ENCODE measurements at places on chromosomes 2 and 18. TPM values are rescaled to one million over a fixed set of nuclear protein-coding genes. Genes with fewer than 3 reads are reported as not detected.
A peak's percentile ranks its signal among the peaks of the same experiment; 100 is the strongest.

DNA sequence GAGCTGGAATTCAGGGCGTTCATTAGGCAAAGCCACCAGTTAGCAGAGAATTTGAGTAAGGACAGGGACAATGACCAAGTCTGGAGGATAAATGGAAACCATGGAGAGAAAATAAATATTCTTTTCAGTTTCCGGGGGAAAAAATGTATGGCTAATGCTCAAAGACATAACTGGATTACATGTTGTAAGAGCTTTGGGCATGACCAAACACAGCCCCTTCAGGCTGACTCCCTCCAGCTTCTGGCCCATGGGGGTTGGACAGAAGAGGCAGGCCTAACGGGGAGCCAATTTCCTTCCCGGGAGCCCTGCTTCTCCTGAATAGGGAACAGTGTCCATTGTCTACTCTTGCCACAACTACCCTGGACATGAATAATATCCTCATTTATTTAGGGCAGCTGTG, 39.5 kb upstream of the FOXI3 start:
- DNase-seq, result no peak

Gene C2orf72
- 12.8 TPM for total RNA-seq

DNA sequence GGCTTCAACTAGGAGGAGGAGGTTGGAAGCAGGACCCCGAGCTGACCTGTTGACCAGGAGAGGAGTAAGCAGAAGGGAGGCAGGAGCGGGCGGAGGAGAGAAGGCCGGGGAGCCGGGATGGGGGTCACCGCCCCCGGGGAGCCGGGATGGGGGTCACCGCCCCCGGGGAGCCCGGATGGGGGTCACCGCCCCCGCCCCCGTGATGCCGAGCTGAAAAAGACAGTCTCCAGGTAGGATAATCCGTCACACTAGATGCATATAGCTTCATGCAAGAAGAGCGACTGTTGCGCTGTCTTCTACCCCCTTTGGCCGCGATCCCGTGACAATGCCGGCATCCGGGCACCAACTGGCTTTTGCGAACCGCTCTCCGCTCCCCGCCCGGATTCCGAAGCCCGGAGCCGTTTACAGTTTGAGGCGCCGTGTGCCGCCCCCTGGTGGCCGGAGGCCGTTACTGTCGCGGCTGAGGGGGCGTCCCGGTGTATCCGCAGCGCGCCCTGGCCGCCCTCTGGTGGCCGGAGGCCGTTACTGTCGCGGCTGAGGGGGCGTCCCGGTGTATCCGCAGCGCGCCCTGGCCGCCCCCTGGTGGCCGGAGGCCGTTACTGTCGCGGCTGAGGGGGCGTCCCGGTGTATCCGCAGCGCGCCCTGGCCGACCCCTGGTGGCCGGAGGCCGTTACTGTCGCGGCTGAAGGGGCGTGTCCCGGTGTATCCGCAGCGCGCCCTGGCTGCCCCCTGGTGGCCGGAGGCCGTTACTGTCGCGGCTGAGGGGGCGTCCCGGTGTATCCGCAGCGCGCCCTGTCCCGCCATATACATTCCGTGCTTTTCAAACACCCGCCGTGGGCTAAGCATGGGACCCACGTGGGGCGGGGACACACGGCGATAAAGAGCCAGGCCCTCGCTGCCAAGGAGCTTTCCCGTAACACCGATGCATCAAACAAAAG, 89.6 kb downstream of the ACTR3 start:
- peak; percentile 54 for DNase-seq

- DNase-seq, result no peak
Measured at GRCh38 chr18:7766817-7767216, 199.7 kb downstream of the PTPRM start.

Data from Caki2 (cell line).